ENCODE measurements at places on chromosomes 5 and 9.

GRCh38 chr5:120454094-120454798 lies 9.9 kb upstream of the PRR16 start:
- H3K4me3 ChIP-seq = no peak overlapping the region
- no peaks in the 10 kb centered on the region for H3K36me3 ChIP-seq
- H3K27ac ChIP-seq = no peak overlapping the region
- H3K4me1 ChIP-seq = peaks cover 10% of the 10 kb centered on the region
- DNase-seq = no peak
- H3K27me3 ChIP-seq = peaks cover 8% of the 10 kb centered on the region

- no peak overlapping the region for H3K27ac ChIP-seq
- H3K4me1 ChIP-seq = no peaks in the 10 kb centered on the region
- H3K27me3 ChIP-seq = peaks cover 3% of the 10 kb centered on the region
- no peak overlapping the region for H3K4me3 ChIP-seq
- no peak for DNase-seq
Observed at GRCh38 chr5:65359981-65360380, 121.7 kb downstream of the ADAMTS6 start.

DNA sequence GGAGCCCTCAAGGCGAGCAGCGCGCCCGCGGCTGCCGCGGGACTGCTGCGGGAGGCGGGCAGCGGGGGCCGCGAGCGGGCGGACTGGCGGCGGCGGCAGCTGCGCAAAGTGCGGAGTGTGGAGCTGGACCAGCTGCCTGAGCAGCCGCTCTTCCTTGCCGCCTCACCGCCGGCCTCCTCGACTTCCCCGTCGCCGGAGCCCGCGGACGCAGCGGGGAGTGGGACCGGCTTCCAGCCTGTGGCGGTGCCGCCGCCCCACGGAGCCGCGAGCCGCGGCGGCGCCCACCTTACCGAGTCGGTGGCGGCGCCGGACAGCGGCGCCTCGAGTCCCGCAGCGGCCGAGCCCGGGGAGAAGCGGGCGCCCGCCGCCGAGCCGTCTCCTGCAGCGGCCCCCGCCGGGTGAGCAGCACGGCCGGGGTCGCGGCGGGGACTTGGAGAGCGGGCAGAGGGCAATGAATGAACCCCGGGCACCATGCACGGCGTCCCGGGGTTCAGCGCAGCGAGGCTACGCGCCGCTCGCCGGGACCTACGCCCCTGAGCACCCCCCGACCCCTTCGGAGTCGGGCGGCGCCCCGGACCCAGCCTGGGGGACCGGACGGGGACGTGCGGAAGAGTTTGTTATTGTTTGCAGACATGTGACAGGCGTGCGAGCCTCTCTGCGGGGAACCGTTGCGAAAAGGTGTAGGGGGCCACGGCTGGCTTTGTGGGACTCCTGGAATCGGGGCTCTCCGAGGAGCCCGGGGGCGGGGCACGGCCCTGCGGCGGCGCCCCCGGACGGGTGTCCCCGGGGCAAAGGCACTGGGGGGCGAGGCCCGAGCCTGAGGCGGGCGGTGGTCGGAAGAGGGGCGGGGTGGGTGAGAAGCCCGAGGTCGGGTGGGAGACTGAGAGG lies 553 bp downstream of the MAP3K1 start:
- peak; percentile 60 for DNase-seq
- peak overlapping the region; percentile 93 for H3K27ac ChIP-seq
- H3K36me3 ChIP-seq = peaks cover 25% of the 10 kb centered on the region

GRCh38 chr5:50655067-50655809 lies 11.2 kb upstream of the PARP8 start:
- DNase-seq = no peak
- H3K4me3 ChIP-seq = no peak overlapping the region
- no peak overlapping the region for H3K27ac ChIP-seq

DNA sequence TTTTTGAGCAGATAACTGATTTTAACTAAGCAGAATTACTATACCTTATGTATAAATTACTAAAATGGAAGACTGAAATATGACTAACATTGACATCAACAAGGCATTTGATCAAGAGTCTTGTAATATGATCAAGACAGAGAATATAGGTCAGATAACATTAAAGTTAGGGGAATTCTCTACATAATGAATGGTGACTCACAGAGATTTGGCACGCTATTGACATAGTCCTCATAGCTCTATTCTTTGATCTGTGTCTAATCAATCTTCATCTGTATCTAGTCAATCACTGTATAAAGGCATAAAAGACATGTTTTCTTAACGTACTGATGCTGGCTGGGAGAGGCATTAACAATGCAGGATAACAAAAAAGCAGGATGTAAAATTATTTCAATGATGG lies 17.4 kb downstream of the ABITRAM start:
- H3K36me3 ChIP-seq = no peaks in the 10 kb centered on the region
- no peak overlapping the region for H3K4me3 ChIP-seq
- no peak for DNase-seq
- no peak overlapping the region for H3K27ac ChIP-seq

- no peak overlapping the region for H3K27ac ChIP-seq
- no peak for DNase-seq
- H3K36me3 ChIP-seq = peaks cover 72% of the 10 kb centered on the region
- H3K4me3 ChIP-seq = no peak overlapping the region
Observed at GRCh38 chr5:172944741-172945140, 14.5 kb upstream of the RPL26L1 start.

GRCh38 chr5:112971276-112971675 lies 5.3 kb upstream of the DCP2 start:
- H3K36me3 ChIP-seq = no peaks in the 10 kb centered on the region
- H3K4me1 ChIP-seq = peaks cover 19% of the 10 kb centered on the region
- H3K4me3 ChIP-seq = no peak overlapping the region
- no peak for DNase-seq
- no peak overlapping the region for H3K27ac ChIP-seq
- no peaks in the 10 kb centered on the region for H3K27me3 ChIP-seq

DNA sequence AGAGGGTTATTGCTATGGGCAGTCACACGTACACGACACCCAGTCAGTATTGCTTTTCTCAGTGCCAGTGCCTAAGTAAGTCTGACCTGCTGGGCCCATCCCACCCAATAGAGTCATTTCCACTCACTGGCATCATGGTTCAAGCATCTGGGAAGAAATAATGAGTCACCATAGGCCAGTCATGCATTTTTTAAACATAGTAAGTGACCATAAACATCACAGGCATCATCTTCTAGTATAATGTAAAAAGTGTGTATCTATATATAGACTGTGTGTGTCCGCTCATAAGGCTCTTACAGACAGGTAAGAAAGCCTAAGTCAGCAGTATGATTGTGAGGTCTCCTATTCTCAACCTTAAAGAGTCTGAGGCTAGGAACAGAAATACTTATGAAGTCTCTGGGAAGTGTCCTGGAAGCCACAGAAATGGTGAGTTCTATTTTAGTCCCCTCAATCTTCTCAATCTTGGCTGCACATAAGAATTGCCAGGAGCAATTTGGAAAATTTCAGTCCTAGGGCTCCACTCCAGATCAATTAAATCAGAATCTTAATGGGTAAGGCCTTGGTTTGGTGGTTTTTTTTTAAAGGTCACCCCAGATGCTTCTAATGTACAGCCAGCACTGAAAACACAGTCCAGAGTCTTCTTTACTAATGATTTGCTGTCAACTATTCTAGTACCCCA lies 65.2 kb downstream of the ZNF366 start:
- H3K27me3 ChIP-seq = no peaks in the 10 kb centered on the region
- H3K4me3 ChIP-seq = no peak overlapping the region
- H3K27ac ChIP-seq = no peak overlapping the region
- H3K4me1 ChIP-seq = no peaks in the 10 kb centered on the region

DNA sequence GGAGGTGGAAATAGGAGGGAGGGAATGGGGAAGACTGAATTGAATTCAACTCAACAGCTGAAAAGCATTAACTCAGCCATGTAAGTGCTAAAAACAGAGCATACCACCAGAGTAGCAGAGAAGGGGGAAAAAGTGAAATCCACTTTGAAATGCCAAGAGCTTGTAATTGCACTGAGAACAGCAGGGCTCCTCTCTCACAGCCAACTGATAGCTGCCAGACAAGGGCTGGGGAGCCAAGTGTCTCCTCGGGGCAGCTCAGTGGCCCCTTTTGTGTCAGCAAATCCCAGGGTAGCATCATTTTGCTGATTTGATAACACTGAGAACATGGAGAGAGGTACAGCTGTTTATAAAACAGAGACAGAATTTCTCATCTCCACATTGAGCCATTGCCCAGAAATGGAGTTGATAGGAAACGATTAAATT lies 182.5 kb downstream of the FRMD3 start:
- H3K4me1 ChIP-seq = no peaks in the 10 kb centered on the region
- H3K27me3 ChIP-seq = no peaks in the 10 kb centered on the region
- H3K36me3 ChIP-seq = no peaks in the 10 kb centered on the region

- H3K27me3 ChIP-seq = no peaks in the 10 kb centered on the region
- H3K36me3 ChIP-seq = no peaks in the 10 kb centered on the region
- no peak overlapping the region for H3K27ac ChIP-seq
- H3K4me3 ChIP-seq = no peak overlapping the region
- no peaks in the 10 kb centered on the region for H3K4me1 ChIP-seq
- DNase-seq = no peak
Observed at GRCh38 chr5:45795458-45795857, 99.3 kb upstream of the HCN1 start.

GRCh38 chr5:5101676-5102075 lies 38.5 kb upstream of the ADAMTS16 start:
- no peak overlapping the region for H3K4me3 ChIP-seq
- no peak for DNase-seq

GRCh38 chr5:150931368-150931965 lies 26.7 kb upstream of the ZNF300 start:
- DNase-seq = no peak
- H3K27me3 ChIP-seq = no peaks in the 10 kb centered on the region
- no peaks in the 10 kb centered on the region for H3K4me1 ChIP-seq
- H3K36me3 ChIP-seq = peaks cover 17% of the 10 kb centered on the region
- no peak overlapping the region for H3K4me3 ChIP-seq

GRCh38 chr5:92556747-92557146 lies 1024.3 kb downstream of the NR2F1-AS1 start:
- no peak overlapping the region for H3K4me3 ChIP-seq
- H3K27me3 ChIP-seq = no peaks in the 10 kb centered on the region
- H3K27ac ChIP-seq = no peak overlapping the region
- no peak for DNase-seq

GRCh38 chr5:60497706-60498500 lies 202.1 kb downstream of the DEPDC1B start:
- peaks cover 32% of the 10 kb centered on the region for H3K4me1 ChIP-seq
- H3K36me3 ChIP-seq = no peaks in the 10 kb centered on the region
- H3K27ac ChIP-seq = no peak overlapping the region
- no peak overlapping the region for H3K4me3 ChIP-seq
- no peak for DNase-seq

DNA sequence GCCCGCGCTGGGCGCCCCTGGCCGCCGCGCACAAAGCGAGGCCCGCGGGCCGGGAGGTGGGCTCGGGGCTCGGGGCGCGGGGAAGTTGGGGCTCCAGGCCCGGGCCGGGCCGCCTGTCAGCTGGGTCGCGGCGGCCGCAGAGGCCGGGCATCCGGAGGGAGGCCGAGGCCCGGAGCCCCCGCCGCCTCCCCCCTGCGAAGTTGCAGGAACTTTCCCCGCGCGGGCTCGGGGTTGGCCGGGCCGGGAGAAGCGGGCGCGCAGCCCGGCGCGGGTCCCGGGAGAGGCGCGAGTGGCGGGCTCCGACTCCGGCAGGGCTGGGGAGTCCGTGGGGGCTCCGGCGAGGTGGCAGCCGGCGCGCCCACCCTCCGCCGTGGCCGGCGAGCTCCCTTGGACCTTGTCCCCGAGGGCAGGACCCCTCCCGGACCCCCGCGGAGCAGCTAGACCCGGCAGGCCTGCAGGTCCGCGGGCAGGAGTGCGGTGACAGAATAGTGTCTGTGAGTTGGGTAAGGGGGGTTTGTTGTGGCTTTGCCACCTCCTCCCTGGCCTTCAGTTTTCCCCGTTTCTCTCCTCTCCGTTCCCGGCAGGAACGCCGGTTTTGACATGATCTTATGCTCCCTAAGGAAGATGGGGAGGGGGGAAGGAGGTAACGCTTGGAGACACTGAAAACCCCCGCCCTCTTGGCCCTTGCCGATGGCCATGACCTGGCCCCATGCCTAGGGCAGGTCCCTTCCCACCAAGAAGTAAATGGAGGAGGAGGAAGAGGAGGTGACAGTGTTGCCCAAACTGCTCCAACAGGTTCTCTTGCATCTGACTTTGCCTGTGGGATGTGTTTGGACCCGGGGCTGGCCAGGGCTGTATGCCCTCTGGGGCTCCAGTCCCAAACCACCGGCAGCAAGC lies 942 bp downstream of the PHF2 start:
- H3K4me3 ChIP-seq = peak overlapping the region; percentile 81
- H3K27me3 ChIP-seq = no peaks in the 10 kb centered on the region
- peak; percentile 34 for DNase-seq
- H3K4me1 ChIP-seq = peaks cover 31% of the 10 kb centered on the region
- H3K36me3 ChIP-seq = no peaks in the 10 kb centered on the region

- H3K4me1 ChIP-seq = peaks cover 43% of the 10 kb centered on the region
- DNase-seq = no peak
- no peaks in the 10 kb centered on the region for H3K27me3 ChIP-seq
- peak overlapping the region; percentile 99 for H3K27ac ChIP-seq
Observed at GRCh38 chr5:131634238-131634637, 791 bp downstream of the RAPGEF6 start.

GRCh38 chr5:142641711-142642110 lies 44.2 kb downstream of the FGF1 start:
- H3K4me3 ChIP-seq = no peak overlapping the region
- H3K36me3 ChIP-seq = no peaks in the 10 kb centered on the region
- H3K27ac ChIP-seq = no peak overlapping the region

- no peak for DNase-seq
- H3K4me3 ChIP-seq = no peak overlapping the region
- no peaks in the 10 kb centered on the region for H3K4me1 ChIP-seq
- H3K27ac ChIP-seq = no peak overlapping the region
- H3K27me3 ChIP-seq = peaks cover 7% of the 10 kb centered on the region
- H3K36me3 ChIP-seq = no peaks in the 10 kb centered on the region
Observed at GRCh38 chr9:130549093-130549735, 30.2 kb upstream of the FUBP3 start.

GRCh38 chr5:67331296-67331925 lies 134.8 kb upstream of the CD180 start:
- no peak for DNase-seq
- peaks cover 10% of the 10 kb centered on the region for H3K27me3 ChIP-seq
- no peak overlapping the region for H3K4me3 ChIP-seq

GRCh38 chr9:110029429-110029955 lies 178.5 kb downstream of the C9orf152 start:
- H3K27me3 ChIP-seq = no peaks in the 10 kb centered on the region
- H3K36me3 ChIP-seq = no peaks in the 10 kb centered on the region
- H3K4me3 ChIP-seq = no peak overlapping the region
- no peak overlapping the region for H3K27ac ChIP-seq
- DNase-seq = no peak

- peaks cover 4% of the 10 kb centered on the region for H3K4me1 ChIP-seq
- H3K27me3 ChIP-seq = peaks cover 8% of the 10 kb centered on the region
- no peak overlapping the region for H3K27ac ChIP-seq
- no peak overlapping the region for H3K4me3 ChIP-seq
- peaks cover 6% of the 10 kb centered on the region for H3K36me3 ChIP-seq
- no peak for DNase-seq
Observed at GRCh38 chr5:79521156-79521555, 7.2 kb upstream of the HOMER1 start.

- H3K4me3 ChIP-seq = no peak overlapping the region
- H3K27me3 ChIP-seq = peaks cover 19% of the 10 kb centered on the region
- H3K4me1 ChIP-seq = no peaks in the 10 kb centered on the region
- DNase-seq = no peak
Observed at GRCh38 chr9:126053913-126054312, 272.7 kb upstream of the MVB12B start.

- no peak overlapping the region for H3K4me3 ChIP-seq
- no peaks in the 10 kb centered on the region for H3K36me3 ChIP-seq
- no peak for DNase-seq
- no peak overlapping the region for H3K27ac ChIP-seq
Observed at GRCh38 chr5:104635227-104635626, 1072.6 kb upstream of the NUDT12 start.

Measured in activated B cell treated with CpG ODN at 0.5 μM for 24 hours (primary cell).